ENCODE measurements at places on chromosomes 3 and 15. TPM values are rescaled to one million over a fixed set of nuclear protein-coding genes. Genes with fewer than 3 reads are reported as not detected.

DNA sequence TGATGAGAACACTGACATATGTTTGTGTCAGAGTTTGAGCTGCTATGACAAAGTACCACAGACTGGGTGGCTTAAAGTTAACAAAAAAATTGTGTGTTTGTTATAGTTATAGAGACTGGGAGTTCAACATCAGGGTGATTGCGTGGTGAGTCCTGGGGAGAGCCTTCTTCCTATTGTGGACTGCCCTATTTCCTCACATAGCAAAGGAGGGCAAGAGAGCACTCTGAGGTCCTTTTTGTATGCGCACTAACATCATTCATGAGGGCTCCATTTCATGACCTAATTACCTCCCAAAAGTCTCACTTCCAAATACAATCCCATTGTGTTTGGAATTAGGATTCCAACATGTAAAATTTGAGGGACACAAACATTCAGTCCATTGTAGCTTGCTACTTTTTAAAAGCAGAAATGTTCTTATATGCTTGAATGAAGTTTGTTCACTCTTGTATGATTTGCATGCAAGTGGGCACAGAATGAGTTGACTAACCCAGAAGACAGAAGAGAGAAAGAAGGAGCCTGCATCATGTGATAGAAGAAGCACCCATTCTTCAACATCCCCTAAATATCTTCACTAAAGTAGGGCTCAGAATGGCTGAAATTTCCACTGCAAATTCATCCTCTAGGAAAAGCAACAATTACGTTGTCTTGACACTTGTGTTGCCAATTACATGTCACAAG lies 18.9 kb upstream of the ALCAM start:
- DNase-seq, result no peak

DNA sequence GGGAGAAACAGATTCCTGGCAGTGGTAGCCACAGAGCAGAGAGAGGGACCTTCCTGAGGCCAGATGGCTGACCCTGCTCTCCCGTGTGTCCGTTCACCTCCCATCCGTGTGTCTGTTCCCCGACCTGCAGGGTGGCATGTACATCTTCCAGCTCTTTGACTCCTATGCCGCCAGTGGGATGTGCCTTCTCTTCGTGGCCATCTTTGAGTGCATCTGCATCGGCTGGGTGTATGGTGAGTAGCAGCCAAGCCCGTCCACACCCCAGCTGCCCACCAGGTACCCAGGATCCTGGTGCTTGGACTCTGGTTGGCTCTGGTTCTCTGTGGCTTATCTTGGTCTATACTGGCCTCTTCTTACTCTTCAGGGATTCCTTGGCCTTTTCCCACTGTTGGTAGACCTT lies 59.5 kb upstream of the SLC6A1 start:
- DNase-seq, result no peak

GRCh38 chr3:55002416-55002930 lies 74.6 kb upstream of the LRTM1 start:
- no peak for DNase-seq

Gene UQCC5
- 59.2 TPM for total RNA-seq

- DNase-seq, result no peak
These were observed 44.8 kb downstream of the SLCO2A1 start for GRCh38 chr3:133984975-133985374.

Measured in heart left ventricle (tissue), 16 donors.